Right atrium auricular region (tissue), 2 donors: ENCODE measurements at places on chromosomes 6 and 20. TPM values are rescaled to one million over a fixed set of nuclear protein-coding genes. Genes with fewer than 3 reads are reported as not detected.
A peak's percentile ranks its signal among the peaks of the same experiment; 100 is the strongest.

- DNase-seq: no peak
Observed at GRCh38 chr6:99014061-99014460, 66.3 kb upstream of the FBXL4 start.

Gene BPI
- not detected for total RNA-seq

- DNase-seq: no peak
Observed at GRCh38 chr6:73639040-73639439, 14.8 kb downstream of the SLC17A5 start.

DNA sequence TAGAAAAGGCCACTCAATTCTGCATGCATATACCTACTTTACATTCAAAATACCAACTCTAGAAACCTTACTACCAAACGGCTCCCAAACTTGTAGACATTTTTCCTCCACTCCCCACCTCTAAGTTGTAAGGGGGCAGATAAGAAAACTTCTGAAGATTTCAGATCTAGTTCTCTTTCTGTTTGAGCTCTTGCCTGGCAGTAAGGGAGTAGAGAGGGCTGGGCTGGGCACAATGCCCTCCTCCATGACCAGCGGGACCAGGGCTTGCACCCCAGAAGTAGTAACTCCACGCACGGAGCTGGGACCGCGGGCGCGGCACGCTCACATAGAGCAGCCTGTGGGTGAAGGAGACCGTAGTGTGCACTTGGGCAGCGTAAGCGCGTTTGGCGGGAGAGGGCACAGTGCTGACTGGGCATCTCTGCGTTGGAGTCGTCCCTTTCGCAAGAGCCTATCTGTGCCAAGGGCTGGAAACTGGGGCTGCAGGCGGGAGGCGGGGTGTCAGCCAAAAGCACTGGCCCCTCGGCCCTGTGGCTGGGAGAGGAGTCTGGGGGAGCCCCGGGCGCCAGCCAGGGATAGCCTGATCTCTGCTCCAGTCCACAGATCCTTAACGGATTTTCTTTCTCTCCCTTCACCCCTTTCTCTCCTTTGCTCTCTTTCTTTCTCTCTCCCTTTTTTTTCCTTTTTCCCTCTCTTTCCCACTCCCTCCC lies 32.4 kb downstream of the PHACTR1 start:
- DNase-seq: no peak

DNA sequence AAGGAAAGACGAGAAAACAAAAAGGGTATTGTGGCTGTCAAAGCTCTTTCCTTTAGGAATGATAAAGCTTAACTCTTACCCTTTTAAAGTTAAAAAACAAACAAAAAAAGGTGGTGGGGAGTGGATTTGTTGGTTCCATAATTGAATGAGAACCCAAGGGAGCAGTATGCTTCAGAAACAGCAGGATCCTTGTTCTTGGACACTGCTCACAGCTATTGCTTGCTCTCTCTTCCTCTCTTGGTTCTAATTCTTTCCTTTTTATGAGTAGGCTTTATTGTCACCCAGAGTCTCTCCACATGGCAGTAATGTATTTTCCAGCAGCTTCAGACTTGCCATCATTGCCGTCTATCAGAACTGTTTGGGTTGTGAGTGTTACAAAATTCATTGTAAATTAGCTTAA lies 18.7 kb upstream of the ATRN start:
- no peak for DNase-seq

GRCh38 chr6:161216616-161217205 lies 57.1 kb downstream of the AGPAT4 start:
- no peak for DNase-seq

GRCh38 chr6:130900913-130901312 lies 73.7 kb downstream of the SMLR1 start:
- DNase-seq: no peak

GRCh38 chr6:22827760-22828159 lies 258.4 kb downstream of the HDGFL1 start:
- no peak for DNase-seq

DNA sequence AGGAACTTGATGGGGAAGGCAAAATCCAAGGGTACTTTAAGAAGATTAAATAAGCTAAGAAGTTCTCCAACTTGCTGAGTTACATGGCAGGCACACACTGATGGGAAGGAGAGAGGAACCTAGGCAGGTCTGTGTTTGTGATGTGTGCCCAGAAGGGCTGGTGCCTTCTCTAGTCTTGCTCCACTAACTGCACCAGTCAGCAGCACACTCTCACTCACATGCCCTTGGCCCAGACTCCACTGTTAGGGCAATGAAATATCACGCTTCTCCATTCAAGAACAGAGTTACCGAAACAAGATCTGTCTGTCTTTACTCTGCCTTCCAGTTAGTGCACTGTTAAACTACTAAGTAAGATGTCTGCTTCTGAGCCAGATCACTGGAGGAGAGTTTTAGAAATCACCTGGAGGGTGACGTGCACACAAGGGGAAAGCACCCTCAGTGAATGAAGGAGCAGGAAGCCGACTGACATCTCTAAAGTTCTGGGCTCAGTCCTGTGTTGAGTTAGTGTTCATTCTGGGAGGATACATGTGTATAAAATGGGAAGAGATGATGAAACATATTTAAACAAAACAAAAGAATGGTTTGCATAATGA lies 251.1 kb downstream of the FOXC1 start:
- DNase-seq: no peak

DNA sequence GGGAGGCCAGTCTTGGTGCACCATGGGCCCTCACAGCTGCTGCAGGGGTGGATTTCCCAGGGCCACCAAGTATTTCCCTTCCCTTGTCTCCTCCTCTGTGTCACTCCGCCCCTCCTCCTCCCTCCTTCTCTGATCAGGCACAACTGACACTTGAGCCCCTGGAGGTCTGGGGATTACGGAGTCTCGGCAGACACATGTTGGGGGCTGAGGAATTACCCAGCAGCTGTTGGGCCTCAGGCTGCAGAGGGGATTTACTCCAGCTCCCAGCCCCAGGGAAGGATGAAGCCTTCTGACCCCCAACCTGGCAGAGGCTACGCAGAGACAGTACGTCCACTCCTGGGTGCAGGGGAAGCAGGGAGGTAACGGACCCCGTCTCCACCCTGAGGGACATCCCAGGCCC lies 420.5 kb upstream of the SULF2 start:
- DNase-seq: no peak

GRCh38 chr6:17907406-17908229 lies 79.8 kb downstream of the KIF13A start:
- DNase-seq: peak; percentile 91

DNA sequence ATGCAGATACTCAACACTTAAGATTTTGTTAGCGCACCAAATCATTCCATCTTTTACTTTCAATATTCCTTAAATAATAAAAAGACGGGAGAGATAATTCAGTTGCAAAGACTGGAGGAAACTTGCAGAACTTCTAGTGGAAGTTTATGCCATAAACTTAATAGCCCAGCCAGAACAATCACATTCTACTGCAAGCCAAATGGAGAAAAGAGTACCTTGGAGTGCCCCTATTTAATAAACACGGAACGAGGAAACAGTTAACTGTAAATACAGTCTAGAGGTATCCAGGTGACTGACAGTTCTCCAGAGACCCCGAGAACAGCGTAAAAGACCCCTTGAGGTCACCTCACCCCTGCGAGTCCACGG lies 635 bp downstream of the SLC35B3 start:
- no peak for DNase-seq

GRCh38 chr6:160519603-160520042 lies 144.5 kb downstream of the LPA start:
- DNase-seq: no peak

DNA sequence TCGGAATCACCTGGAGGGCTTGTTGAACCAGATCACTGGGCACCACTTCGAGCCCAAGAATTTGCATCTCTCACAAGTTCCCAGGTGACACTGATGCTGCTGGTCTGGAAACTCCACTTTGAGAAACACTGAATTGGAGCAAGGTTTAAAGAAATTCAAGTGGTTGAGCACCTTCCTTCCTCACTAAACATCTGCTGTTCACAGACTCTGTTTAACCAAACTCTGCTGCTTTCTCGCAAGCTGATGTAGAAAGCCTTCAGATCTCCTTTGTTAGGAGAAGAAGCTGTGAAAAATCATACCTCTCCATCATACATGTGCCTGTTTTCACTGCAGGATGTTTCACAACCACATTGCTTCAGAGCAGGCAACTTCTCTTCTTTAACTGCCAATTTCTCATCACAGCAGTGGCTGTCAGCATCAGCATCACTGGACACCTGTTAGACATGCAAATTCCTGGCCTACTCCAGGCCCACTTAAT lies 87.5 kb upstream of the TOP1 start:
- no peak for DNase-seq

DNA sequence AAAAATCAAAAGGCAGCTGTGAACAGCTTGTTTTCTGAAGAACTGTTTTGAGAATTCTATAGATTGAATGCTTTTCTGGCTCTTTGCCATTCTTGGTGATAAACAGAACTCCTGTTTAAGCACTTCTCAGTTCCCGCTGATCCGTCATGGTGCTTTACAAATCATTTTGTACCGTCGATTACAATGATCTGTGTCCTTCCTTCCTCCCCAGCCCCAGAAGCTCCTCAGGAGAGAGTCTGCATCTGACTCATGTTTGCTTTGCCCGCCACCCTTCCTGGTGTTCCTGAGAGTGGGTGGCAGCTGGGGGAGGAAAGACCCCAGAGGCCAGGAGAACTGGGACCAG lies 538.6 kb upstream of the MARCKS start:
- no peak for DNase-seq

Gene C6orf15
- total RNA-seq: not detected

DNA sequence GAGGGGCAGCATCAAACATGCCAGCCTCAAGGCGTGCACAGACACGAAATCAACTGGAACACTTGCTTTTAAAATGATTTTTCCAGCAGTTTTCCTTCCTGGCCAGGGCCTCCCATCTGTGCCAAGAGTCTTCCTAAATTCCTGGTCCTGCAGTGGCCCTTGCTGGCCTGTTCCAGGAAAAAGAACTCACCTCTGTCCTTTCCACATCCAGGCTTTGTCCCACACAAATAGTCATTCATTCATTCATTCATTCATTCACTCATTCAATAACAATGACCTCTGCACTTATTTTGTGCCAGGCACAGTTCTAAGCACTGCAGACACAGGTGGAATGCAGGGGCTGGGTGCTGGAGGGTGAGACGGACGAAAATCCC lies 89.0 kb upstream of the CCDC167 start:
- no peak for DNase-seq

- DNase-seq: no peak
Observed at GRCh38 chr6:163701762-163702161, 287.2 kb downstream of the QKI start.

DNA sequence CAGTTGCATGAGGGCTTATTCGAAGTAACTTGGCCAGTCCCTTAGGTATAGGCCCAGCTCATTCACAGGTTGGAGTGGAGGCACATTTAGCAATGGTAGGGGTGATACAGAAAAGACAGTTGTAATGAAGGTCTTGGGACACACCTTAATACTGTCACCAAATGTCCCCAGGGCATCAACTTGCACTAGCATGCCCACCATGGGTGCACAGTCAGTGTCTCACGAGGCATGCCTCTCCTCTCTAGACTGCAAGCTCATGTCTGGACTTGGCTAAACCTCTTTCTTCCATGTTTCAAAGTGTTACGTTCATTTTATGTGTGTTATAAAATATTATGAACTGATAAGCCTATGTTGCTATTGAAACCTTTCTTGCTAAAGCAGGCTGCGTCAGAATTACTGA lies 124.0 kb upstream of the ECI2 start:
- no peak for DNase-seq

Gene GPR6
- total RNA-seq: not detected

Gene HUS1B
- 0.47 TPM for total RNA-seq

DNA sequence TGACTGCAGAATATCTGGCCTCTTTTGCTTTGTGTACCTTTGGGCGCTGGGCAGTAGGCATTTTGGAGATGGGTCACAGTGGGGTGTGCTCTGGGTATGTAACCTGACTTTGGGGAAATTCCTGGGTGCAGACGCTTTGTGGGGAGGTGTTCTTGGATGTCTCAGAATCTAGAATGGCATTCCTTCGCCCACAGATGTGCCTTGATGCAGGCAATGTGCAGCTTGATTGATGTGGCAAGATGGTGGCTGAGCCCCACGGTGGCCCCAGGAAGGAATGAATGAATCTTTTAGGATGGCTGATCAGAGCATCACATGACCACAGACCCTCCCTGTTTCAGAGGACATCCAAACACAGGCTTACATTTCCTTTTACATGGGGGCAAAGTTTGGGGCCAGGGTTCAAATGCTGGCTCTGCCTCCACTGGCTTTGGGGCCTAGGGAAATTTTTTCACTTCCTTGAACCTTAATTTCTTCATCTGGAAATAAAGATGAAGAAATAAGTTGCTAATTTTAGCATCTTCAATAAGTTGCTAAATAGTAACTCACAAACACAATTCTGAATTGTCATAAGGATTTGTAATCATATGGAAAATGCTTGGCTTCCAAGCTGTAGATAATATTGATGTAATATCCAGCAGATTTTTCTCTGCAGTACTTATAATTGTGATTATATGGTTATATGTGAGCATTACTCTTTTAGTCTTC lies 5.6 kb downstream of the PPP1R16B start:
- DNase-seq: no peak

DNA sequence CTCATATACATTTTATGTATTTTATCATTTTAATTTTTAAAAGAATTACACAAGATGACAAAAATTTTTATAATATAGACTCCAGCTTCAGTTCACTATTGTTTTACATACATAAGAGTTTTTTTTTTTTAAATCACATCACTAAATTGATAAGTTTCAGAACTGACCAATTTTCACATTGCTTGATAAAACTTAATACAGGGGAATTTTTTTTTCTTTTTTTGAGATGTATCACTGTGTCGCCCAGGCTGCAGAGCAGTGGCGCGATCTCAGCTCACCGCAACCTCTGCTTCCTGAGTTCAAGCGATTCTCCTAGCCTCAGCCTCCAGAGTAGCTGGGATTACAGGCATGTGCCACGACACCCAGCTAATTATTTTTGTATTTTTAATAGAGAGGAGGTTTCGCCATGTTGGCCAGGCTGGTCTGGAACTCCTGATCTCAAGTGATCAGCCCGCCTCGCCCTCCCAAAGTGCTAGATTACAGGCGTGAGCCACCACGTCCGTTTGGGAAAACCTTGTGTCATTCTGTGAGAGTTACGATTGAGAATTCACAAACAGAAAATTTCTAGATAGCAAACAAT lies 36.6 kb upstream of the BTN3A2 start:
- DNase-seq: no peak

Gene RBM12
- total RNA-seq: 20.9 TPM

- DNase-seq: no peak
Observed at GRCh38 chr20:19370076-19371075, 157.9 kb downstream of the SLC24A3 start.

Gene DDX43
- 0.51 TPM for total RNA-seq

DNA sequence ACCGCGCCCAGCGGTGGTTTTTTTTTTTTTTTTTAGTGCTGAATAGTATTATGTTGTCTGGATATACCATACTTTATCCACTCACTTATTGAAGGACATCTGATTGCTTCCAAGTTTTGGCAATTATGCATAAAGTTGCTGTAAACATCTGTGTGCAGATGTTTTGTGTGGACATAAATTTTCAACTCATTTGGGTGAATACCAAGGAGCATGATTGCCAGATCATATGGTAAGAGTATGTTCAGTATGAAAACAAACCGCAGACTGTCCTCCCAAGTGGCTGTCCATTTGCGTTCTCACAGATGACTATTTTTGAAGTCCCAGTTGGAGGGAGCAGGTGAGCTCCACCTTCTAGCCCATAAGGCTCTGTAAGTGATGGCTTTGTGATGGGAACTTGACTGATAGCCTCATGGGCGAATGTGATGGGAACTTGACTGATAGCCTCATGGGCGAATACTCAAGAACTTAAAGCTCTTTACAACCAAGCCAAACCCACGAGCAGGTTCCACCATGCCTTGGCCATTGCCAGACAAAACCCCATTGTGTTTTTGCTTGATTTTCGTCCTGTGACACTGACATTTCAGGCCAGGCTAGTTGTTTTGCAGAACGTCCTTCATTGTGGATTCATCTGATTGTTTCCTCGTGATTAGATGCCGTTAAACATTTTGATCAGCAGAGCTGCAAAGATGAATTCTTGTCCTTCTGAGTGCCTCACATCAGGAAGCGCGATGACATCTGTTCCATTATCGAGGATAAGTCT lies 51.0 kb downstream of the ZBTB2 start:
- DNase-seq: no peak
